ENCODE measurements at places on chromosomes 5 and 9.

GRCh38 chr9:13158986-13159385 is 120.5 kb downstream of the MPDZ start:
- DNase-seq, result no peak

DNA sequence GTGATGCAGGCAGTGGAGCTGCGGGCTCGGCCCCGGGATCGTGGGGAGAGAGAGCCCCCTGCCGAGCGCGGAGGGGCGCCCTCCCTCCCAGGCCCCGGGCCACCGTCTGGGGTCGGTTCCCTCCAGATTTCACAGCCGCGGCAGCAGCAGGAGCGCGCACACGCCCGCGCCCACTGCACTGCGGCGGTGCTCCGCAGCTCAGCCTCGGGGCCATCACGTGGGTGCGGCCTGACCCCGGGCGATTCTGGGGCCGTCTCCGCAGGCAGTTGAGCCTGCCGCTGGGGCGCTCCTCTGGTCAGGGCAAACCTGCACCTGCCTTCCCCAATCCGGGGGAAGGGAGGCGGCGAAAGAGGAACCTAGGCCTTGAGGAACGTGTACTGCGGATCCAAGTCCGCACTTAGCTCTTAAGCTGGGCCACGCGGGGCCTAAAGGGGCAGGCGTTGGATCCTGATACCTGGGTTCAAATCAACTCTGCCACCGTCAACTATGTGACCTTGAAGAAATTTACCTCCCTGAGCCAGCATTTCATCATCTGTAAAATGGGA is 9.4 kb upstream of the DELE1 start:
- peak; percentile 56 for DNase-seq

- peak; percentile 49 for DNase-seq
Measured at GRCh38 chr5:64384765-64385164, 121.0 kb upstream of the RGS7BP start.

DNA sequence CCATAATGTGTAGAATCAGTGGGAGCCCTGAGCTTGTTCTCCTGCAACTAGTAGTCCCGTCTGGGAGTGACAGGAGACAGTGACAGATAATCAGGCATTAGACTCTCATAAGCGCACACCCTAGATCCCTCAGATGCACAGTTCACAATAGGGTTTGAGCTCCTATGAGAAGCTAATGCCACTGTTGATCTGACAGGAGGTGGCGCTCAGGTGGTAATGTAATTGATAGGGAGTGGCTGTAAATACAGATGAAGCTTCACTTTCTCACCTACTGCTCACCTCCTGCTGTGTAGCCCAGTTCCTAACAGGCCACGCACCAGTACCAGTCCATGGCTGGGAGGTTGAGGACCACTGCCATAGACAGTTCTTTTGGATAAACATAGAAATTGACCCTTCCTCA is 188.7 kb downstream of the ROR2 start:
- no peak for DNase-seq

DNA sequence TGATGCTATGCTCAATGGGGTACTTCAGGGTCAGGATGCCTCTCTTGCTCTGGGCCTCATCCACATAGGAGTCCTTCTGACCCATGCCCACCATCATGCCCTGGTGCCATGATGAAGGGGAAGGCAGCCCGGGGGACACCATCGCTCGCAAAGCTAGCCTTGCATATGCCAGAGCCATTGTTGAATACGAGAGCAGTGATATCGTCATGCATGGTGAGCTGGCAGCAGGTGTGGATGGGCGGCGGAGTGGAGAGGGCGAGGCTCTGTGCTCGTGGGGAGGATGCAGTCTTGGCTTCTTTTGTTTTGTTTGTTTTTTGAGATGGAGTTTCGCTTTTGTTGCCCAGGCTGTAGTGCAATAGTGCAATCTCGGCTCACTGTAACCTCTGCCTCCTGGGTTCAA is 17.2 kb upstream of the SPZ1 start:
- DNase-seq, result no peak

DNA sequence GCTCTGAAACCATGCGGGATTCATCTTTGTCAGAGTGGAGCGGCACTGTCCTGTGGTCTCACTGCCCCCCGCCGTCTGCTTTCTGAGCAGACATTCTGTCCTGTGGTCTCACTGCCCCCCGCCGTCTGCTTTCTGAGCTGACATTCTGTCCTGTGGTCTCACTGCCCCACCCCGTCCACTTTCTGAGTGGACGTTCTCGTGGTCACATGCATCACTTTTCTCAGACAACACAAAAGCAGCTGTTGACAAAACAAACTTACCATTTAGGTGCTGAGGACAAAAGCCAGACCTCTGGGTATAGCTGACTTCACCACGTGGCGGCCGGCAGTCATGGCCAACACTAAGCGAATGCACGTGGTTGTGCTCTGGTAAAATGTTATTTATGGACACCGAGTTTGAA is 2.8 kb downstream of the LRRC14B start:
- no peak for DNase-seq

GRCh38 chr5:472656-473550 is 29.9 kb downstream of the EXOC3 start:
- peak; percentile 86 for DNase-seq

- peak; percentile 22 for DNase-seq
Measured at GRCh38 chr9:116546711-116547581, 140.2 kb upstream of the TRIM32 start.

GRCh38 chr9:129455151-129455995 is 165.5 kb downstream of the C9orf50 start:
- no peak for DNase-seq

GRCh38 chr9:94901019-94901363 is 174.5 kb downstream of the AOPEP start:
- no peak for DNase-seq

DNA sequence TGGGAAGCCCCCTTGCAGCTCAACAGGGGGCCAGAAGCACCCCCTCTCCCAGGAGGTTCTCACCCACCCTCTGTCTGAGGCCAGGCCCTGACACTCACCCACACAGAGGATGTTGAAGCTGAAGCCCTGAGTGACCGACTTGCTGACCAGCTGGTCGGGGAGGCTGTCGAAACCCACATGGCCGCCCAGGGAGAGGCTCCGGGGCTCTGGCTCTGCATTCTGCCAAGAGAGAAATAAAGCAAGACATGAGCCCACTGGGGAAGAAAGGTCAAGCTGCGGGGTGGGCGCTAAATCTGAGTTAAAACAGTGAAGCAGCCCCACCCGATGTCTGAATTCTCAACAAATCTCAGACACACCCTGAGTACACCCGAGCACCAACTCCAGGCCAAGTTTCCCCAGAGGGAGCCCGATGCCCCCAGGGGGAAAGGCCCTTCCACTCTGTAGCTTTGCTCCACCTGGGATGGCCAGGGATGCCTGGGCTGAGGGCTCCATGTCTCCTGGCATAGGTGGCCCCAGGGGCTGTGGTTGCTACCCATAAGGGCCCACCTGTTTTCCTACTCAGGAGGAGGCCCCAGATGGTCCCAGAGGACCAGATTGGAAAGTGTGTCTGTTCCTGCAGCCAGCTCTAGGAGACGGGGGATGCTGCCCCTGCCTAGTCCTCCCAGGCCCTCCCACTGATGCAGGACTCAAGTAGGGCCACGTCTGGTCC is 11.6 kb downstream of the SEPTIN8 start:
- no peak for DNase-seq

- peak; percentile 11 for DNase-seq
Measured at GRCh38 chr5:66072031-66072430, 72.1 kb upstream of the SREK1 start.

- DNase-seq, result peak; percentile 12
Measured at GRCh38 chr9:135156525-135157510, 69.3 kb downstream of the OLFM1 start.

DNA sequence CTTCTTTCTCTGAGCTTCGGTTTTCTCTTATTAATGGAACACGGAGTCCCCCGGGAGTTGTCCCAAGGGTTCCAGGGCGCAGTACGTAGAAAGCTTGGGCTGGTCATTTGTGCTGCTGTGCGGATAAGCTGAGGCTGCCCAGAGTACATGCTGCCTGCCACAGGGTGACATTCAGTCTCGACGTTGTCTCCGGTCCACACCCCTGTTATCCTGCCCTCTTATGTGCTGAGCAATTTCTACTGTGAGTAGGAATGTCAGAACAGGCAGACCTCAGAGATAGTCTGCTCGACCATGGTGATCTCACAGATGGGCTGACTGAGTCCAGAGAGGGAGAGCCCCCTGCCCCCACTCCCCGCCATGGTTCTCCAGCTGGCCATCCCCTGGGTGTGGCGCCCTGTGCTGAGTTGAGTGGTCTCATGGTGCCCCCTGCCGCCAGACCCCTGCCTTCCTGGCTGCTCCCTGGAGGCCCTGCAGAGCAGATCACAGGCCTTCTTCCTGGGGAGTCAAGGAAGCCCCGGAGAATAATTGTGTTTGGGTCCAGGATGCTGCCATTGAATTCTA is 124.0 kb downstream of the RGS3 start:
- DNase-seq, result peak; percentile 53

DNA sequence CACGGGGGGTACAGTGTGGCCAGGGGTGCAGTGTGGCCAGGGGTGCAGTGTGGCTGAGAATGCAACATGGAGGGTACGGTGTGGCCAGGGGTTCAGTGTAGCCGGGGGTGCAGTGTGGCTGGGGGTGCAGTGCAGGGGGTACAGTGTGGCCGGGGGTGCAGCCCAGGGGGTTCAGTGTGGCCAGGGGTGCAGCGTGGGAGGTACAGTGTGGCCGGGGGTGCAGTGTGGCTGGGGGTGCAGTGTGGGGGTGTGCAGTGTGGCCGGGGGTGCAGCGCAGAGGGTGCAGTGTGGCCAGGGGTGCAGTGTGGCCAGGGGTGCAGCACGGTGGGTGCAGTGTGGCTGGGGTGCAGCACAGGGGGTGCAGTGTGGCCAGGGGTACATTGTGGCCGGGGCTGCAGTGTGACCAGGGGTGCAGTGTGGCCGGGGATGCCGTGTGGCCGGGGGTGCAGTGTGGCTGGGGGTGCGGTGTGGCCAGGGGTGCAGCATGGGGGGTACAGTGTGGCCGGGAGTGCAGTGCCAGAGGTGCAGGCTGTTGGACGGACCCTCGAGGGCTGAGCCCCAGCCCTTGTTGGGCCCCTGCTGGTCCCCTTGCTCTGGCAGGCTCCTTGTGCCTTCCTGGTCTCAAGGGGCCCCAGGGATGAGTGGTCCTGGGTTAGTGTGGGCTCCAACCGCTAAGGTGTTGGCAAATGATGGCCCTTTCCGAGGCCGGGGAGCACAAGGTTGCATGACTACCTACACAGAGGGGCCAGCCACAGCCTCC is 17.9 kb downstream of the TPPP start:
- DNase-seq, result no peak

- no peak for DNase-seq
Measured at GRCh38 chr5:139761501-139761900, 34.1 kb upstream of the PSD2 start.

- peak; percentile 32 for DNase-seq
Measured at GRCh38 chr9:124040935-124041816, 29.6 kb downstream of the LHX2 start.

- no peak for DNase-seq
Measured at GRCh38 chr5:156178117-156178516, 148.8 kb upstream of the SGCD start.
